ENCODE measurements at places on chromosomes 4 and X.
A peak's percentile ranks its signal among the peaks of the same experiment; 100 is the strongest.

- no peak for DNase-seq
These were observed 89.8 kb downstream of the PDGFRA start for GRCh38 chr4:54318904-54319303.

DNA sequence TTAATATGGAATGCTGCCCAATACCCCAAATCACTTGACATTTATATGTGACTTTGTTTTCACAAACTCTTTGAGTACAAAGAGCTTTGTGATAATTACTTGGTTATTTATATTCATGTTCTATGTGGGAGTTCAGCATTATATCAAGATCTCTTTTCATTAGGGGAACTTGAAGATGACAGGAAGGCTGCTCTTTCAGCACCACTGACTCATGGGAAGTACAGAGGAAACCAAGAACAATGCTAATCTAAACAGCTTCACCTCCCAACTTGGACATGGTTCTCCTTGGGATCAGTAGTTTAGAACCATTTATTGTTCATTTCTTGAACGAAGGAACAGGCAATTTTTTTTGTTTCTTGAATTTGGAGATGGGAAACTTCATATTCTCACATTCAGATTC is 184.0 kb upstream of the AFF2 start:
- no peak for DNase-seq

DNA sequence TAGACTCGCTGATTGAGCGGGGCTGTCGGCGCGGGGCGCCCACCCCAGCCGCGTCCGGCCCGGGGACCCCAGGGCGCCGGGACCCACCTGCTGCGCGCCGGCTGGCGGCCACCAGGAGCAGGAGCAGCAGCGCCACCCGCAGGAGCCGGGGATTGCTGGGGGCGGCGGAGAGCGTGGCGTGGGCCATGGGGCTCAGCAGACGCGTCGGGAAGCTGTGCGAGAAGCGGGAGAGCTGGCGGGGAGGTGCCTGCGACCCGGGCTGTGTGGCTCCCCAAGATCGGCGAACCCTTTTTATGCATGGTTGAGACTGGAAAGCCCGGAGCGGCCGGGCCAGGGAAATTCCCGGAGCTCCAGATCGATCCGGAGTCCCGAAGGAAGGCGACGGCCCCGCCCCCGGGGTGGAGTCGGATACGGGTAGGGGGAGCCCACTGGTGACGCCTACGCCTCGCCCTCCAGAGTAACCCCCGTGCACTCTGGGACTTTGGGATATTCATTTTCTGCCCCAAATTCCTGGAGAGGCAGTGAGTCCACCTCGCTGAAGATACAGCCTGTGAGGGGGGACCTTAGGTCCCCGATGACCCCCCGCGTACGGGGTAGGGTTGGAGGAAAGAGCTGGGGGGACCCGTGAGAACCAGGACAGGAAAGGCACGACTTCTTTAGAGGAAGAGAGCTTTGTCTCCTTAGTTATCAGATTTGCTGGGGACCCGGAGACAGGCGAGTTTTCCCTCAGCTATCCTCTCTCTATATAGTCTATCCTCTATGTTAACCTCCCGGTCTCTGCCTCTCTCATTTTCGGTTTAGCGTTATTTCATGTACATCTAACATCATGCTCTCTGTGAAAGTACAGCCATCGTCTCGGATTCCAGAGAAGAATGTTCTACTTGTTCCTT is at the start of gene CXCL3:
CXCL3 (minus strand) TSS at position 265 of the 890 bp plus-strand sequence; CDS start at position 187, 78 bp downstream.
- DNase-seq, result no peak

DNA sequence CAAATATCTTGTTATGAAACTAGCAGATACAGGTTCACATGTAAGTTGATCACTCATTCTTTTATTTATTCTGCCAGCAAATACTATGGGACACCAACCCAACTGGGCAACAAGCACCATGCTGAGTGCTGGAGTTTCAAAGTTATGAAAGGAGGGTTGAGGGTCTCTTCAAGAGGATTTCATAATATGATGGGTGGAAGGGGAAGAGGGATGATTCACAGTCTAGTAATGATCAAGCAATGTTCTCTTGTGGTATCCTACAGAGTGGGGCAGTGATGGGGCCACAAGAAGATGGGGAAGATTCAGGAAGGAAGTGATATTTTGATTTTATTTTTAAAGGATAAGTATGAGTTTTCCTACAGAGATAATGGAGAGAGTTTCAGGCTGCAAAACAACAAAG is 46.2 kb upstream of the TXK start:
- DNase-seq, result no peak

- peak; percentile 24 for DNase-seq
These were observed 14.3 kb downstream of the CBR4 start for GRCh38 chr4:168995537-168996295.

DNA sequence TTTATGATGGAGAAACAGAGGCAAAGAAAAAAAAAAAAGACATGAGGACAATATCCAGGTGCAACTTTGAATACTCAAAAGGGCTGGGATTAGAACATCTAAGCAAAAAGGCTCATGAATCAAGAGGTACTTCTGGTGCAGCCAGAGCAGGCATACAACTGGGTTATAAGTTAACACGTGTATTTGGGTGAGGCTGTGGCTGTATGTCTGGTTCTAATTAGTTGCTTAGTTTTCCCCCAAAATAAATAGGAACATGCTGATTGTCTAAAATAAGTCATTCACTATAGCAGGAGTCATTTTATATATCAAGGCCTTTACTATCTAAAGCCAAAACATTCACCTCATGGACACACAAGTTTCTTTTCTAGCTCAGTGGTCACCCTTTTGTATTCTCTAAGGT is 20.2 kb downstream of the NHS start:
- DNase-seq, result no peak

DNA sequence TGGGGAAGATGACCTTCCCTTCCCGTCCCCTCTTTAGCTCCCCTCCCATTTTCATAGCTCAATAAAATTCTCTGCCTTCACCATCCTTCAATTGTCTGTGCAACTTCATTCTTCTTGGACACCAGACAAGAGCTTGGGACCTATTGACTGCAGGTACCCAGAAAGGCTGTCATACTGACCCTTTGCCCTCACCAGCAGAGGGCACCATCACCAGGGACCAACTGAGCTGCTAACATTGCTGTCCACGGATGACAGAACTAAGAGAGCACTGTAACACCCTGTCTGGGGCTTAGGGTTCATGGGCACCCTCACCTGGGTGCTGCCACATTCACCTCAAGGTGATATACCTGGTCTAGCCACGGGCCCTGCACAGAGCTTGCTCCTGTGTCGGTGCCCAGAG is 141.3 kb upstream of the VCX3B start:
- DNase-seq, result no peak

GRCh38 chrX:6184900-6185515 is 43.7 kb downstream of the NLGN4X start:
- no peak for DNase-seq

DNA sequence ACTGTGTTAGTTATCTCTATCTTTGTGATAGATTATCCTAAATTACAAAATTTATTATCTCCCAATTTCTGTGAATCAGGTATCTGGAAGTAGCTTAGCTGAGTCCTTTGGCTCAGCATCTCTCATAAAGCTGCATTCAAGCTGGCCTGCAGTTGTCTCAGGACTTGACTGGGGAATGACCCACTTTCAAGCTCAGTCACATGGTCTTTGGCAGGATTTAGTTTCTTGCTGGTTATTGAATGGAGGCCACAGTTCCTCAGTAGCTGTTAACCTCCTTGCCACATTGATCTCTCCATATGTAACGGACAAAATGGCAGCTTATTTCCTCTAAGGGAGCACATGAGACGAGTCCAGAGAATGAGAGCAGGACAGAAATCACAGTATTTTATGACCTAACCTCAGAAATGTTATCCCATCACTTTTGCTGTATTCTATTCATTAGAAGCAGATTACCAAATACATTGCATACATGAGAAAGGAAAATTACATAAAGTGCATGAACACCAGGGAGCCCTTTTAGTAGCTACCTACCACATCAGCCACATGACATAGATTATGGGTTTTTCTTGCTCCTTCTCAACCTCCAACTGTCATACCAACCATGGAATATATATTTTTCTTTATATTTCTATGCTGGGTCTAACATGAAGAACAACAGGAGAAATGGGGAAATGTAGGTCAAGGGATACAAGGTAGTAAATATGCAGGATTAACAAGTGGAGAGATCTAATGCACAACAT is 730.1 kb downstream of the CCSER1 start:
- DNase-seq, result no peak

DNA sequence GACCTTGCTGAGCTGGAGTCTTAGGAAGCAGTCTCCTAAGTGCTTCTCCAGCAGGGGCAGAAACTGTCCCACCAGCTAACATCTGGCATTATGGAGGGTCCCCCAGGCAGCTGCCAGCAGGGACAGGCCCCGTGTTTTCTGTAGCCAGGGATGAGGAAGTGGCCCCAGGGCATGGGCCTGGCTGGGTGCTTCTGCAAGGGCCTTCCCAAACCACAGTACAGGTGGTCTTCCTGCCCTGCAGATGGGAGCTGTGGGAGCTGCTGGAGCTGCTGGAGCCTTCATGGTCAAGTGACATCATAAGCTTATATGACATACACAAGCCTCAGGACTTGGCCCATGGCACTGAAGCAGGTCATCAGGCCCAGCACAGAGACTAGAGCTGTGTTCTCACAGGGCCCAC is 5.0 kb upstream of the MSANTD1 start:
- DNase-seq, result no peak

GRCh38 chrX:75155447-75155826 is 646 bp downstream of the ABCB7 start:
- no peak for DNase-seq

- no peak for DNase-seq
These were observed 69.5 kb downstream of the WFS1 start for GRCh38 chr4:6338951-6339817.

DNA sequence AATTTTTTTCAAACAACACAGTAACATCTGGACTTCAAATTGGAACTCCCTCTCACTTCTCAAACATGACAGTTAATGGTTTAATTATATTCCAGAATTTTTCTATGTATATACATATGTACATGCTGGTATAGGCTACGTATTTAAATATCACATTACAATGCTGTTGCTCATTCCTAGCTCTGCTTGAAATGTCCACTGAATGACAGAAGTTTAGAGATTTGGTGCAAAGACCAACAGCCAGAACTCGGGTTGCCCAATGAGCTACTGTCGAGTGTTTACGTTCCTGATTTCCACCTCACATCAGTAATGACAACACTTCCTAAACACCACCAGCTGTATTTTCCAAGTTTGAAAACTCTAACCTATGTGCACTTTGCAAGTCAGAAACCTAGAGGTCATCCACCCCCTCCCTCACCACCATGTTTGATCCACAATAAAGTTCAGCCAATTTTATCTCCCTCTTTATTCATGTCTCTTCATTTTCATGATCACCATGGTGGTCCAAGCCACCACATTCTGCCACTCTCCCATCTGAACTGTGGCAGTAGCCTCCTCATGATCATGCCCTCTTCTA is 49.3 kb upstream of the RPL34 start:
- no peak for DNase-seq

DNA sequence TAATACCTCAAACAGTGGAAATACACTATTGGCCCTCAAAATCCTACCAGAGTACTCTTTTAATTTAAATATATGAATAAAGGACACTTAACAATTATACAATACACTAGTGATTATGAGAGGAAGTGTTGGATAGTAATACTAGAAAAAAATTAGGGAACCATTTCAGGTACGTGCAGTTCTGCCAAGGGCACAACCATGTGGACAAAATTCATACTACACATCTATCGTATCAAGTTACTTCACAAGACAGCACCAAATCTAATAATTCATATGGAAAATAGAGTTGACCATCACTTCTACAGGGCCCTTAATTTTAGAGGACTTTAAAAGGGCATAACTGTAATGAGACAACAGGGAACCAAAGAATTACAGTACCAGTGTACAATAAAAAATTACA is 69.2 kb upstream of the ZCCHC13 start:
- DNase-seq, result no peak

GRCh38 chr4:74480267-74480666 is 35.3 kb downstream of the AREG start:
- no peak for DNase-seq

DNA sequence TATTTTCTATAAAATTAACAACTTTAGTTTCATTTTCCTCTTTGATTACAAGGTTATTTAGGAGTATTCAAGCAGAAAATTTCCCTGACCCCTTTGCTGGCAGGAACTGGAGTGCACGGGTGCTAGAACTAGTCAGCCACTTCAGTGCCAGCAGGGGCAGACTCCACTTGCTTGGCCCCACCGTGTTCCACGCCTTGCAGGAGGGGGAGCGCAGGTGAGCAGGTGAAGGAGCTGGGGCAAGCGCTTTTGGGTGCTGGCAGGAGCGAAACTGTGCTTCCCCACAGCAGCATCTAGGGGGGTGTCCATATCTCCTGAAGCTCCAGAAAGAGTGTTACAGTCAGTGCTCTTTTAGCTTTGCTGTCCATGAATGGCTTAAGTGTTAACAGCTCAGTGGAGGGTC is 45.5 kb downstream of the MID2 start:
- DNase-seq, result no peak

DNA sequence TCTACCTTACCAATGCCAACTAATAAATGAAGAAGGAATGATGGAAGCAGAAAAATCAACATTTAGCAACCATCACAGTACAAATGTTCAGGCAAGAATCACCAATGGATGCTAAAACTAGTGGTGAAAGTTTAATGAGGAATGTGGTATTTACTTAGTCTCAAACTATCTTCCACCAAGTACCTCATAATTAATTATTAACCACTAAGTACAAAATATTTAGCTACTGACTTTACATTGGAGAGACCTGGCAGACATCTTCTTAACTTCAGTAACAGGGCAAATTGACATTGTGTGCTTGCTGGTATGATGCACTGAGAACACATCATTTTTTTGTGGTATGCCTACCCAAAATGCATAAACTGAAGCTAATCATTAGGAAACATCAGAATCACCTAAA is 82.4 kb downstream of the DLG3 start:
- no peak for DNase-seq

DNA sequence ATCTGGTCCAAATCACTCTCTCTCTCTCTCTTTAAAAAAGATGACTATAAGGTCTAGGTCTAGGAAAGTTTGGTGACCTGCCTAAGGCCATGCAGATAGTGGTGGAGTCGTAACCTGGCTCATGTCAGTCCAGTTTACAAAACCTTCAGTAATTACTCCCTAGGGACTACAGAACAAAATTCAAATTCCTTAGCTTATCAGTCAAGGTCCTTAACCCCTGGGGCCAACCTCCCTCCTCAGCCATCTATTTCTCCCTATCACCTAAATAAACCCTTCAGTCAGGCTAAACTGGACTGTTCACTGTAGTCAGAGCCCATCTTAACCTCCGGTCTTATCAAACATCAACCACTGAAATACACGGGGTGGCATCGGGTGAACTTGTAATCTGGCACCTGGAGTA is 68.9 kb downstream of the MAP3K15 start:
- no peak for DNase-seq

GRCh38 chr4:81833576-81833975 is 361.9 kb upstream of the RASGEF1B start:
- DNase-seq, result no peak
